ENCODE measurements at places on chromosomes 1 and 21.

- DNase-seq, result no peak
These were observed 112.8 kb downstream of the RIPK4 start for GRCh38 chr21:41653954-41654491.

- DNase-seq, result no peak
These were observed 50.1 kb downstream of the SSBP3 start for GRCh38 chr1:54355931-54356679.

DNA sequence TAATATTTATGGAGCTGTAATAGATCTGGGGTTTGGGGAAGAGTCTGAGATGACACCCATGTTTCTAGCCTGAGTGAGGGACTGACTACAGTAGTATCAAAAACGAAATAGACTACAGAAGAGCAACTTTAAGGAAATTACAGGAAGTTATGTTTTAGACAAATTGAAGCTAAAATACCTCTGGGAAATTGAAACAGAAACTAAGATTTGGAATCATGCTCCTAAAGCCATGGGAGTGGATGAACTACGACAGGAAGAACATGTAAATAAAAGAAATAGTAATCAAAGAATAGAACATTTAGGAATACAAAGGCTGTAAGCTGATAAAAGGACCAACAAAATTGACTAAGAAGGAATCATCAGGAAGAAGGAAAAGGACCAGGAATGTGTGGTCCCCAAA is 68.9 kb downstream of the KIAA0319L start:
- no peak for DNase-seq

GRCh38 chr21:43803558-43804300 is 14.4 kb downstream of the RRP1 start:
- DNase-seq, result no peak

GRCh38 chr21:45122432-45123132 is 48.2 kb downstream of the ADARB1 start:
- no peak for DNase-seq

Data from anterior cingulate cortex (tissue), 58 donors.